ENCODE measurements at places on chromosomes 4 and X. TPM values are rescaled to one million over a fixed set of nuclear protein-coding genes. Genes with fewer than 3 reads are reported as not detected.

PTPN13 gene
- total RNA-seq = 20.1 TPM

RAB39B gene
- 5.4 TPM for total RNA-seq

SLITRK4 gene
- 5.1 TPM for total RNA-seq

DOK7 gene
- 4.5 TPM for total RNA-seq

GRCh38 chr4:55303760-55304165 is 42.3 kb upstream of the SRD5A3 start:
- DNase-seq = peak; percentile 14

DNA sequence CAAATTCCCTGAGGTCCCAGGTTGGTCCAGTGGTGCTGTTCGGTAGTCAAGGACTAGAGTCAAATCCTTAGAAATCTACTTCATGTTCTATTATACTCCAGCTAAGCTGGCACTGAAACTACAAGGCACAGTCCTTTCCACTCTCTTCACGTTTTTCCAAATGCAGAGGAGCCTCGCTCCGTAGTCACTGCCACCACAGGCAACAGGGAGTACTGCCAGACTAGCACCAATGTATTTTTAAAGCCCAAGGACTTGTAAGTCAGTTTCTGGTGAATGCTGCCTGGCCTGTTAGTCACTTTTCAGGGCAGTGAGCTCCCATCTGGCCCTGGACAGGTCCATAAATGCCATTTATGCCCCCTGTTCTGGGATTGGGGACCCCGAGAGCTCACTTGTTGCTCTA is 323.5 kb downstream of the FAM47A start:
- DNase-seq = no peak

GABRE gene
- 0.21 TPM for total RNA-seq

GRCh38 chrX:85288992-85289723 is 45.4 kb downstream of the ZNF711 start:
- DNase-seq = no peak

- no peak for DNase-seq
These were observed 23.2 kb downstream of the PRIMPOL start for GRCh38 chr4:184672741-184673140.

GRCh38 chrX:83535417-83536196 is 27.5 kb downstream of the POU3F4 start:
- no peak for DNase-seq

GRCh38 chrX:16524316-16524715 is 125.6 kb upstream of the S100G start:
- no peak for DNase-seq

DNA sequence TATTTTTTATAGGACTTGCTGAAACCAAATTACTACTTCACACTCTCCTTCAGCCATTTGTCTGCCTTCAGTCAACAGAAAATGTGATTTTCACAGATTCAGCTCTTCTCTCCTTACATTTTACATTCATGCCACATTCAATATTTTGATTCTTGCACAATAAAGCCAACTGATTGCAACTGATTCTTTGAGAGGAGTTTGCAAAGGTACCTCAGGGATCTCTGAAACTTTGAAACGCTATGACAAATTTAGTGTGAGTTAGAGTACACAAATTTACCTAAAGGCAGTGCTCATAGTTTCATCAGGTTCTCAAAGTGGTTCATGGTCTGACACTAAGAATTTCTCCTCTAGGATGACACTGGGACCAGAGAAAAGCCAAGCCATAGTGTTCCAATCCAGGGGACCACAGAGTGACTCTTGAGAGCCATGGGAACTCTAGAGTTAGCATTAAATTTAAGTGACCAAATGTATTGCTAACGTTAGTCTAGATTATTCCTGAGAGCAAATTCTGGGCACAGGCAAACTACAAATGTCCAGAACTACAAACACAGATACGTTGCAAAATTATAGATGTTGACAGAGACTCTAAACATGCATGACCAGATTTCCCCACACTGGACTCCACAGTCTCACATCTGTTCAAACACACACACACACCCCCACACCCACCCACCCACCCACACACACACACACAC is 9.0 kb downstream of the CSN3 start:
- no peak for DNase-seq

- peak; percentile 18 for DNase-seq
These were observed 35.7 kb downstream of the STBD1 start for GRCh38 chr4:76342191-76342590.

SOX3 gene
- total RNA-seq = not detected

GRCh38 chrX:34658326-34658725 is 1.2 kb upstream of the TMEM47 start:
- DNase-seq = no peak

ARHGAP6 gene
- 1.4 TPM for total RNA-seq

PNMA3 gene
- 1.7 TPM for total RNA-seq

DNA sequence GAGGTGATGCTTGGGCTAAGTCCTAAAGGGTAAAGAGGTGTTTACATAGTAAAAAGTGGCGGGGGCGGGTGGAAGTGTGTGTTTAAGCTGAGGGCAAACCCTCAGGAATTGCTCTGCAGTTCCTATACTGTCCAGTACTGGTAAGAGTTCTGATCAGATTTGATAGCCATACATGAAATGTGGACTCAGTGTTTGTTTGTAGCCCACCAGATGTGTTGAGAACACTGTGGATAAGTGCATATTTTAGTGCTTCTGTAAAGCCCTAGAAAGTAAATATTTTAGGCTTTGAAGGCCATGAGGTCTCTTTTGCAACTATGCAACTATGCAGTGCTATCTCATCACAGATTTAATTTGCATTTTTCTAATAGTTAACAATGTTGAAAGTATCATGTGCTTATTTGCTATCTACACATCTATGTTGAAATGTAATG is 80.7 kb upstream of the EOLA2 start:
- DNase-seq = no peak

DNA sequence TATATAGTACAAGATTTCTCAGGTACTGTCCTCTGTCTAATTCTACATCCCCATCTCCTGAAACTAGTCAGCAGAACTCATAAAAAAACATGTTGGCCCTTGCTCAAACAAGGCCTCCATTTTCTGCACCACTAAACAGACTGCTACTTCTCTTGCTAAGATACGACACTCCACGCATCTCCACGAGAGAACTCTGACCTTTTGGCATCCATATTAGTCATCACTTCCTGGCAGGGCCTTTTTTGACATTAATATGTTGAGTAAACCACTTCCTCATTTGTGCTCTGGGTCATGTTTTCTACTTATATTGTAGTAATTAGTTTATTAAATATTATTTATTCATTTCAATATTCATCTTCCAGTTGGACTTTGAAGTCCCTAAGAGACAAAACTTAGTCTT is 65.6 kb downstream of the DCAF8L1 start:
- DNase-seq = no peak

DNA sequence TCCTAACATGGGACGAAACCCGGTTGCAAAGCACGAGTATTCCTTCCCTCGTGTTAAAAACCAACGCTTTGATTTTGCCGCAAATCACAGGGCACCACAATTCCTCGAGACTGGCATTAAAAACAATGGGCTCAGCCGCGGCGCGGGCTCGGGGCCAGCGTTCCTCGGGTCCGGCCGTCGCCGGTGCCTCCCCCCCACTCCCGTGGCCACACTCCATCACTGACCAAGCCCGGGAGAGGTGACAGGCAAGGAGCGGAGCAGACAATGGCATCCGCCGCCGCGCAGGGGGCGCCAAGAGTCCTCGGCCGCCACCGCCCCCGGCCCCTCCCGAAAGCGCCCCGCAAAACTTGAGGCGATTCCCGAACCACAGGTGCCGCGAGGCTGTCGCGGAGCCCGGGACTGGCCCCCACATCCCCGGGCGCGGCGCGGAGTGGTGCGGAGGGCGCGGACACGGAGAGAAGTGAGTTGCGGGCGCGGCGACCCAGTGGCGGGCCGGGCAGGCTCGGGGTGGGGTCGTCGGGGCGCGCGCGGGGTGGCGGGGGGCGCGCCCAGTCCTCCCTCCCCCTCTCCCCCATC is 445 bp downstream of the AP1S2 start:
- DNase-seq = no peak

DNA sequence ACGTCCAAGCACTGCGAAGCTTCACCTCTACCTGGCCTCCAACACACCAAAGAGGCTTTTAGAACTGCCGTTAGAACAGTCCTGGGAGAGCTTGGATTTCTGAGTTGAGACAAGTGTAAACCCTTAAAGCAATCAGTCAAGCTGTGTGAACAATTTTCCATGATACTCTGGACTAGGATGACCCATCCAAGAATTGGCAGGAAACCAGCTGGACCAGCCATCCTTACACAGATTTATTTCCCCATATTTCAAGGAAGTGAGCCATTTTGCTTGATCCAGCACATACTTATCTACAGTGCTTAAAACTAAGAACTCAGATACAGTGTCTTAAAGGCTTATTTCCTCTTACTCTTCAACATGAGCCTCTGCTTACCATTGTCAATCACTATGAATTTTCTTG is 340.7 kb upstream of the HS3ST1 start:
- DNase-seq = no peak

TKTL1 gene
- not detected for total RNA-seq

- no peak for DNase-seq
These were observed 312.2 kb downstream of the ARHGAP24 start for GRCh38 chr4:85787133-85787532.

All from kidney epithelial cell (primary cell).